ENCODE measurements at places on chromosomes 6 and 20.

- peak overlapping the region; percentile 92 for H3K4me3 ChIP-seq
- H3K4me1 ChIP-seq, result peaks cover 55% of the 10 kb centered on the region
- peaks cover 29% of the 10 kb centered on the region for H3K36me3 ChIP-seq
- no peaks in the 10 kb centered on the region for H3K27me3 ChIP-seq
- DNase-seq, result peak; percentile 78
- H3K27ac ChIP-seq, result peak overlapping the region; percentile 99
Measured at GRCh38 chr6:33314943-33315792, 1.3 kb upstream of the TAPBP start.

- no peak for DNase-seq
- no peaks in the 10 kb centered on the region for H3K27me3 ChIP-seq
- H3K27ac ChIP-seq, result no peak overlapping the region
- peaks cover 24% of the 10 kb centered on the region for H3K4me1 ChIP-seq
Measured at GRCh38 chr6:37238381-37238780, 19.2 kb upstream of the TBC1D22B start.

GRCh38 chr6:52423971-52424381 is 3.8 kb downstream of the EFHC1 start:
- H3K4me3 ChIP-seq, result no peak overlapping the region
- no peaks in the 10 kb centered on the region for H3K27me3 ChIP-seq
- H3K27ac ChIP-seq, result no peak overlapping the region
- H3K36me3 ChIP-seq, result no peaks in the 10 kb centered on the region
- peaks cover 4% of the 10 kb centered on the region for H3K4me1 ChIP-seq
- no peak for DNase-seq

- peak overlapping the region; percentile 93 for H3K4me3 ChIP-seq
- peak overlapping the region; percentile 100 for H3K27ac ChIP-seq
- H3K4me1 ChIP-seq, result peaks cover 25% of the 10 kb centered on the region
- DNase-seq, result no peak
Measured at GRCh38 chr20:35952480-35953386, 1.6 kb downstream of the SCAND1 start.

GRCh38 chr6:151730496-151730870 is 77.0 kb upstream of the ESR1 start:
- no peak overlapping the region for H3K4me3 ChIP-seq
- H3K36me3 ChIP-seq, result no peaks in the 10 kb centered on the region
- no peak for DNase-seq
- H3K27me3 ChIP-seq, result no peaks in the 10 kb centered on the region
- H3K27ac ChIP-seq, result no peak overlapping the region
- H3K4me1 ChIP-seq, result no peaks in the 10 kb centered on the region
